ENCODE measurements at places on chromosomes 1 and 21.

- DNase-seq: no peak
Measured at GRCh38 chr1:169456029-169456428, 28.8 kb upstream of the CCDC181 start.

DNA sequence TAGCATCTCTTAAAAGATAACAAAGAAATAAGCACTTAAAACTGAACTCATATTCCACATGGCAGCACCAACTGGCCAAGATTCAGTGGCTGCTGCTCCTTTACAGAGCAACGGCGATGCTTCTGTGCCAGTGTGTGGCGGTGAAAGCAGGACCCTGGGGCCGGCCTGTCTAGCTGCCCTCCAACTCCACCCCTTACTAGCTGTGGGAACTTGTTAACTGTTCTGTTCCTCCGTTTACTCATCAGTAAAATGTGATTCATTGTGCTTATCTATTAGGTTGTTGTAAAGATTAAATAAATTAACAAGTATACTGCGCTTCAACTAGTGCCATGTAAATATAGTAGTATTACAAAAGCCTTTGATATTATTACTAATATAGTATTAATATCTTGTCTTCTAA, 133.2 kb downstream of the GDAP2 start:
- no peak for DNase-seq

DNA sequence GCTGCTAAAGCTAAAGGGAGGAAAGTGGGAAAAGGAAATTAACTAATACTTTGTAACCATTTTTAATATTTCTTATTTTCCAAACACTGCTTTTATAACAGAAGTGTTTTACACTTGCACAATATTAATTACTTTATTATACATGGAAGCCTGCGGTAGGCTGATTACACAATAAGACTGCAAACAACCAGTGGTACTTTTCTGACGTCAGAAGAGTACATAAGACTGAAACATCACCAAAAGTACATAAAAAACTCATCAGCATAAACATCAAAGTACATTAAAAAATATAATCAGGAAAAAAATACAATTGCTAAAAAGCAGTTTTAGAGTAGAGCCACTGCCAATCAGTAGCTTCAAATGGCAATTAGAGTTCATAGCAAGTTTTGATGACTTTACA, 4.6 kb downstream of the ZNF281 start:
- DNase-seq: peak; percentile 73

DNA sequence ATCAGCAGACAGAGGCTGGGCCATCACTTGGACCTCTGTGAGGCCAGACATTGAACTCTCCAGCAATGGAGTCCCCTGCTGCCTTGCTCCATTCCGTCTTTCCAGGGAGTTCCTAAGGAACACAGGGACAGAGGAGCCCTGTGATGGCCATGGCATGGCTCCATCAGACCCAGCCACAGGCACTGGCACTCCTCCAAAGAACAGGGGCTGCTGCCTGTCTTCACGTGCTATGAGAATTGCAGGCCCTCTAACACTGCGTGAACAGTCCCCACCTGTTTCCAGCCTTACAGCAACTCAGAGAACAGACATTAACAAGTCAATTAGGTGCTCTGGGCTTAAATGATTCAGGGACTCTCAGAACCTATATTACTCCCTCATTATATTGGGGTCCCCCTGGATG, 140.8 kb downstream of the ASTN1 start:
- no peak for DNase-seq

- DNase-seq: peak; percentile 39
Measured at GRCh38 chr1:23825762-23826522, 713 bp upstream of the HMGCL start.

DNA sequence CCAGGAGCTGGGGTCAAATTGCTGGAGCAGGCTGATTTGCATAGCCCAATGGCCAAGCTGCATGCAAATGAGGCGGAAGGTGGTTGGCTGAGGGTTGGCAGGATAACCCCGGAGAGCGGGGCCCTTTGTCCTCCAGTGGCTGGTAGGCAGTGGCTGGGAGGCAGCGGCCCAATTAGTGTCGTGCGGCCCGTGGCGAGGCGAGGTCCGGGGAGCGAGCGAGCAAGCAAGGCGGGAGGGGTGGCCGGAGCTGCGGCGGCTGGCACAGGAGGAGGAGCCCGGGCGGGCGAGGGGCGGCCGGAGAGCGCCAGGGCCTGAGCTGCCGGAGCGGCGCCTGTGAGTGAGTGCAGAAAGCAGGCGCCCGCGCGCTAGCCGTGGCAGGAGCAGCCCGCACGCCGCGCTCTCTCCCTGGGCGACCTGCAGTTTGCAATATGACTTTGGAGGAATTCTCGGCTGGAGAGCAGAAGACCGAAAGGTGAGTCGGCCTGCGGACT, at the start of gene GADD45A:
Gene GADD45A (plus strand): TSS at position 135 of the 491 bp plus-strand sequence. CDS start 294 bp downstream, at position 429.
- DNase-seq: peak; percentile 98

DNA sequence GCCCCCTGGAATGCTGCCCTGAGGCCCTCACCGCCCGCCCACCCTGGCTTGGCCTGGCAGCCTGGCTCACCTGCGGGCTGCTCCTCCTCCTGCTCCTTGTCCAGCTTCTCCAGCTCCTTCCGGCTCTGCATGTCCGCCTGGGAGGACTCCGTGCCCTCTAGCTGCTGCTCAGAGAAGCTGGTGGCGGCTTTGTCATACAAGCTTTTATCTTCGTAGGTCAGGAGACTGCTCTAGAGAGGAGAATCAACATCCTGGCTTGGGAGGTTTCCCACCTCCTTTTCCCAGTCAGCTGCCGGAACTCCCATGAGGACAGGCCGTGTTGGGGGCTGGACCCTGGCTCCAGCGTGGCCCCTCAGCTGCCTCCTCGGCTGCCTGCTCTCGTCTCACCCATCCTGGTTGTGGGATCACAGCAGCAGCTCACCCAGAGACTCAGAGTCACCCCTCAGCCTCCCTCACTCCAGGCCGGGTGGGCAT, 36.6 kb upstream of the TMEM52 start:
- no peak for DNase-seq

DNA sequence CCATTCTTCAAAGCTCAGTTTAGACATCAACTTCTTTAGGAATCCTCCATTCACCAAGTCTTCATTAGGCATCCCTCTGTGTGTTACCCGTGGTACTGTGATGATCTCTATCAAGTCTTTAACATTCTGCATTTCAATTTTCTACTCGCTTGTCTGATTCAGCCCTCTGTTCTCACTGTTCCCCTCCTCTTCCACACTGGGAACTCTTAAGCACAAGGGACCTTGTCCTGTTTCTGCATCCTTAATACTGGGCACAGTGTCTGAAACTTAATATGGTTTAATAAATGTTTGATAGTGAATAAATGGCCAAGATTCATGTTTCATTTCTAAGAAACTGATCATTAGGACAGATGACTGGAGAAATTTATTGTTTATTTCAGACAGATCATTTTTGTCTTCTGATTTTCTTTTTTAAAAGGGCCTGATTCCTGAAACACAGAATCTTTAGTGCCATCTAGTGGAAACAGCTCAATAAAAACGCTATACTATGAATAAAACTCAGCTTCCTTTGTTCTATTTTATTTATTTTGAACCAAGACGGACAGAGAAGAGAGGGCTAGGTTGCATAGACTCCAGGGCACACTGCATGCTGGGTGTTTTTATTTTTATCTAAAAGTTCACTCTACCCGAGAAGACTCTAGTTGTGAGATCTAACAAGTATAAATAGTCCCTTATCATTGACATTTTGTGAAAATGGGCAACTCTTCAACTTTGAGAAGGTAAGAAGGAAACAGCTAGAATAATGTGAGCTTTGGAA, 7.0 kb upstream of the TRIM45 start:
- peak; percentile 38 for DNase-seq

- no peak for DNase-seq
Measured at GRCh38 chr1:43446388-43446740, 7.4 kb downstream of the HYI start.

- DNase-seq: no peak
Measured at GRCh38 chr1:155835548-155835947, 21.5 kb downstream of the GON4L start.

- no peak for DNase-seq
Measured at GRCh38 chr1:53047737-53048736, 14.0 kb upstream of the PODN start.

DNA sequence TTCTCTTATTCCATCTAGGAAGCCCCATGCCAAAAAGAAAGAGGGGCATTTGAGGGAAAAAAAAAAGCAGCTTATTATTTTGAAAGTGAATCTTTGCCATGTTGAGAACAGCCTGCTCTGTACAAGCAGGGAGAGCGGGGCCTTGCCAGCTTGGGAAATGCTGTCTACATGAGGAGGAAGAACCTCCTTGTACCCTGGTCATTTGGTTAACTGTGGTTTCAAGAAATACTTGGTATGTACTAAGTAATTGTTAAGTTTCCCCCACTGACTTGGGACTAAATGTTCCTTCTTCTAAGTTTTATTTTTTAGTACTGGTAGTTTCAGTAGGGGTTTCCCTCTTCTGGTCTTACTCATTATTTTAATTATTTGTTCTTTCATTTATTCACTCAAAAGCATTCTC, 144.1 kb upstream of the HOOK1 start:
- peak; percentile 30 for DNase-seq

- DNase-seq: no peak
Measured at GRCh38 chr1:79355090-79355489, 348.6 kb upstream of the ADGRL4 start.

DNA sequence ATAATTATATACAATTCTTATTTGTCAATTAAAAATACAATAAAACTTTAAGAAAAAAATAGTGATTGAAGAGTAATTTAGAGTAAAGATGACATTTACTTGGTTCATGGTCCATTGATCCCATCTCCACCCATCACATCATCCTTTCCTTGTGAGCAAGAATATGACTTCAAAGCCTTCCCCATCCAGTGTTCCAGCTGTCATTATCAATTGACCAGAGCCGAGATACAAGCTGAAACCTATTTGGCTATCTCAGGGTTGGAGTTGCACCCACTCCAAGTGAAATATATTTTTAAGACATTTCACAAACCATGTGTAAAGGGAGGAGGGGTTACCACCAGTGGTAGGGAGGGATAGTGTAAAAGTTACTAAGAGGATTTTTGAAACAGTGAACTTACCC, 428.9 kb upstream of the C1orf87 start:
- no peak for DNase-seq

DNA sequence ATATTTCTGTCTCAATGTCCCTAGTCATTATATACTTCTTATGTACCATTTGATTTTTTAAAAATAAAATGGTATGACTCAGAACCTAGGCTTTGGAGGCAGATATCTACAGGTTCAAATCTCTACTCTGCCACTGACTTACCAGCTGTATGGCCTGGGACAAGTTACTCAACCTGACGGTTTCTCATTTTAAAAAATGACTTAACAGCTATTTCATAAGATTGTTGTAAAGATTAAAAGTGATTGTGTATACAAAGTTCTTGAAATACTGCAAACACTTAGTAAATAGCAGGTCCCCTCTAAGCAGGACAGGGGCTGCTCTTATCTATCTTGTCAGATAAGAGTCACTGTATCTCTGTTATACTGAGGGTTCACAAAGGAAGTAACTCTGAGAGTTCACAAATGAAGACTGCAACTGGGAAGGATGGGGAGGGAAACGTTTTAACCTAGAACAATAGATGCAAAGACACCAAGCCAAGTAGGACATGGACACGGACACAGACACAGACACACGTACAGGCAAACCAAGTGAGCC, 2.6 kb downstream of the BCAR3 start:
- DNase-seq: peak; percentile 57

- DNase-seq: no peak
Measured at GRCh38 chr21:34074283-34075090, 1.1 kb downstream of the MRPS6 start.

GRCh38 chr1:203278082-203278884, 27.0 kb upstream of the BTG2 start:
- peak; percentile 42 for DNase-seq

GRCh38 chr1:47948126-47948525, 49.1 kb downstream of the TRABD2B start:
- DNase-seq: no peak

DNA sequence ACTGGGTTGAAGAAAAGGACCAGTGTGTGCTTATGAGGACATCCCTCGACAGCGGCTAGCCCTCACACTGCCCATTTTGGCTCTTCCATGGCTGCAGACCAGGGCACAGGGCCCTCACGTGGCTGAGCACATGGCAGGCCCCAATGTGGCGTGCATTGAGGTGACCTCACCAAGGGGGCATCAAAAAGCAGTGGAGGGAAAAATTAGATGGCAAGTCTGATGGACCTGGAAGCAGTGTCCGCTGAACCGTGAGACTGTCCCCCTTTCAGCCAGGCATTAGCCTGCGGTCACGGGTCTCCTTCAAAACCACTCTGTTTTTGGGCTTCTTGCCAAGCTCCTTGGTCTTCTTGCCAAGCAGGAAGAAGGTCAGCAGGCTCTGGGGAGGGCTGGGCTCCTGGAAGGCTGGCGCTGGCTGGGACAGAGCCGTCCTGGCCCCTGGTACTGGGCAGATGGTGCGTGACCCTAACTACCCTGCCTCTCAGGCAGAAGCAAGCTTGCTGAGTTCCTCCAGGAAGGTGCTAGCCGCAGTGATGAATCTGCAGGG, 30.8 kb downstream of the TRIM67 start:
- DNase-seq: no peak

- DNase-seq: no peak
Measured at GRCh38 chr21:37245151-37245550, 22.0 kb downstream of the VPS26C start.

GRCh38 chr1:37825506-37825905, 17.5 kb upstream of the YRDC start:
- DNase-seq: peak; percentile 88

DNA sequence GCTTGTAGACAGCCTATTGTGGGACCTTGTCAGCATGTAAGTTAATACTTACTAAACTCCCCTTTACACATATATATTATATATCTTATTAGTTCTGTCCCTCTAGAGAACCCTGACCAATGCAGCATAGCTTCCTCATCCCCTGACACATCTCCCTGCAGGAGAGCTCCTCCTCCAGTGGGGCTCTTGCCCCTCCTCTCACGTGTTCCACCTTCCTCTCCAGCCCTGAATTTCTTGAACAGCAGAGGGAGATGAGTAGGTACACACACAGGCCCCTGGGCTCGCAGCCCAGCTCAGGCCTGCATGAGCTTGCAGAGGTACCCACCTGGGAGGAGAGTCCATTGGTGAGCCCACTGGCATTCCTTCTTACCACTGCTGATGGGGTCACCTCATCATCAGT, 27.3 kb upstream of the GOLT1A start:
- DNase-seq: peak; percentile 11
